ENCODE measurements at places on chromosomes 7 and 10.
A peak's percentile ranks its signal among the peaks of the same experiment; 100 is the strongest.

- no peak for DNase-seq
Measured at GRCh38 chr10:85603151-85603940, 763.2 kb downstream of the GRID1 start.

- DNase-seq, result no peak
Measured at GRCh38 chr7:249989-250388, 40.0 kb upstream of the FOXL3 start.

- DNase-seq, result no peak
Measured at GRCh38 chr10:31154996-31155395, 123.3 kb upstream of the ZNF438 start.

GRCh38 chr7:33979807-33980355 is 74.5 kb downstream of the BMPER start:
- peak; percentile 98 for DNase-seq

DNA sequence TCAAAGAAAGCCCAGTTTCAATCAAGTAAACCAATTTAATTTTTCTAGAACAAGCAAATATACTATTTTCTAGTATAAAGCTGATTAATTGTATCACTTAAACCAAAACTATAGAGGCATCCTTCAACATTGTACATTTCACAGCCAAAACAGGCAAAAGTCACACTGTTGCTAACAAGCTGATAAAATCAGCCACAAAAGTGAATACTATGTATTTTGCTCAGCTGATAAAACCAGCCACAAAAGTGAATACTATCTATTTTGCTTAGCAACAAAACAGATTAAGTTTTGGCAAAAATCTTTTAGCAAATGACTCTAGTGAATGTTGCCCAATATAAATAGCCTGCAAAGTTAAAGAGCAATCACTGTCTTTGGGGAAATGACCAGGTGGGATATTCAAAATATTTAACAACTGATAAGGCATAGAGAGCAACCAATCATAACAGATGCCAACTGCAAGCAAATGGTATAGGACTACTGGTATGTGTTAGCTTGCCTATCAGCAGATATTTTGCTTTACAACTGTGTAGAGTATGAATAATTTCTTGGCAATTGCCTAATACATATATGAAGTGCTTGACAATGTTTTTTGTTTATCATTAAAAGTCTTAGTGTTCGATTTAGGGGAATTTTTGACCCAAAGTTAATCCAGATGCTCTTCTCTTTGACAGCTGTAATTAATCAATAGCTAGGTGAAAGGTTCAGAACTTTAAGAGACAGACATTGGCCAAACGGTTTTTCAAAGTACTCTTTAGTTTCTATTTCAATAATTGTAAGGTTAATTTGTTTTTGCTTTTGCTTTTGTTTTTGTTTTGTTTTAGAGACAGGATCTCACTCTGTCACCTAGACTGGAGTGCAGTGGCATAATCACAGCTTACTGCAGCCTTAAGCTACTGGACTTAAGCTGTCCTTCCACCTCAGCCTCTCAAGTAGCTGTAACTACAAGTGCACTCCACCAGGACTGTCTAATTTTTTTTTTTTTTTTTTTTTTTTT is 44.4 kb upstream of the SP4 start:
- no peak for DNase-seq

- no peak for DNase-seq
Measured at GRCh38 chr7:68787566-68787965, 810.7 kb upstream of the AUTS2 start.

DNA sequence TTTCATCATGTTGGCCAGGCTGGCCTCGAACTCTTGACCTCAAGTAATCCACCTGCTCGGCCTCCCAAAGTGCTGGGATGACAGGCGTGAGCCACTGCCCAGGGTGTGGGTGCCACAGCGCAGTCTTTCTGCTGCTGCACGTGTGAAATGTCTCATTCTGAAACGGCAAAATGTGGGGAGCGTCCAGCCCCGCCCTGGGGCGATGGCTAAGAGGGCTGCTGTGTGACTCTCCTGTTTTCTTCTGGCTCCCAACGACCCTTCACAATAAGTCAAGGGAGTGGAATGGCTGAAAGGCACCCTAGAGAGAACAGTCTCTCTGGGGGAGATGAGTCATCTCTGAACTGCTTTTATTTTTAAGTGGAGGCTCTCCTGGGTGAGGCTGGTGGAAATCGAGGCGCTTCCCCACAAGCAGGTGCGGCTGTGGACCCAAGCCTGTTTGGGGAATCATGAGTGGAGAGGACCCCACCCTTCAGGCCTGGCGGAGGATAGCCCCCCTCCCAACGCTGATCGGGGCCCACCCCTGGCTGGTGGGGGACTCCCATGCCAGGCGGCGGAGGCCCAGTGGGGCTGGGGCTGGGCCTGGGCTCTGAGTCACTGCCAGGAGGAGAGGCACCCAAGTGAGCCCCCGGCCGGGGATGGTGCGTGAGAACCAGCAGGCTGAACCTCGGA is 18.0 kb downstream of the ADAP1 start:
- DNase-seq, result no peak

DNA sequence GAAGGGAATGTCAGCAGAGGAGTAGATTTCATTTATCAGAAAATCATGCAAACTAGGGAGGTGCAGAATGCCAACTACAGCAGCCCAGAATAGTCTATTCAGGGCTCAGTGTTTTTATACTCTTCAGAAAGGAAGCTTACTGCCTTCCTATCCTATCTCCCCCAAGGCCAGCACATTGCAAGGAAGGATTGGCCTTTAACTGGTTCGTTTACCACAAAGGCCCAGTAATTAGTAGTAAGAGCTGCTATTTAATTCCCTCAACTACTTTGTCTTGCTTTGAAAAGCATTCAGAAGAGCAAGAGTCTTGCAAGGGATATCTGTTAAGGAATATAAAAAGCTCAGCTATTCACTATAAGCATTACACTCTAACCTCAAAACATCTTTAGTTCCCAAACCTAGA is 86.4 kb upstream of the RNF148 start:
- DNase-seq, result no peak

GRCh38 chr7:17583786-17584185 is 285.3 kb downstream of the AHR start:
- no peak for DNase-seq

DNA sequence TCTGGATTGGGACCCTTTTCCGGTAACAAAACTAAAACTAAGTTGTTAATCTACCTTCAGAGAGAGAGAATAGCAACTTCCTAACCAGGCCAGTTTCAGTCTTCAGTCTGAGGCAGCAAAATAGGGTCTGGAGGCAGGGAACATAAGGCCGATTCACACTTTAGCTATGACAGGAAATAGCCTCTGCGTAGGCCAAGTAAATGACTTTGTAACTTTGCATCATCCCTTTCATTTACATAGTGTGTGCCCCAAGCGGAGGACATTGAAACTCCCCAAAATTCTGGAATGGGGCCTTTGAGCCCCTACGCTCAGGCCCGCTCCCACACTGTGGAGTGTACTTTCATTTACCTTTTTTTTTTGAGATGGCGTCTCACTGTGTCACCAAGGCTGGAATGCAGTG is 1.7 kb upstream of the UPP1 start:
- DNase-seq, result peak; percentile 78

DNA sequence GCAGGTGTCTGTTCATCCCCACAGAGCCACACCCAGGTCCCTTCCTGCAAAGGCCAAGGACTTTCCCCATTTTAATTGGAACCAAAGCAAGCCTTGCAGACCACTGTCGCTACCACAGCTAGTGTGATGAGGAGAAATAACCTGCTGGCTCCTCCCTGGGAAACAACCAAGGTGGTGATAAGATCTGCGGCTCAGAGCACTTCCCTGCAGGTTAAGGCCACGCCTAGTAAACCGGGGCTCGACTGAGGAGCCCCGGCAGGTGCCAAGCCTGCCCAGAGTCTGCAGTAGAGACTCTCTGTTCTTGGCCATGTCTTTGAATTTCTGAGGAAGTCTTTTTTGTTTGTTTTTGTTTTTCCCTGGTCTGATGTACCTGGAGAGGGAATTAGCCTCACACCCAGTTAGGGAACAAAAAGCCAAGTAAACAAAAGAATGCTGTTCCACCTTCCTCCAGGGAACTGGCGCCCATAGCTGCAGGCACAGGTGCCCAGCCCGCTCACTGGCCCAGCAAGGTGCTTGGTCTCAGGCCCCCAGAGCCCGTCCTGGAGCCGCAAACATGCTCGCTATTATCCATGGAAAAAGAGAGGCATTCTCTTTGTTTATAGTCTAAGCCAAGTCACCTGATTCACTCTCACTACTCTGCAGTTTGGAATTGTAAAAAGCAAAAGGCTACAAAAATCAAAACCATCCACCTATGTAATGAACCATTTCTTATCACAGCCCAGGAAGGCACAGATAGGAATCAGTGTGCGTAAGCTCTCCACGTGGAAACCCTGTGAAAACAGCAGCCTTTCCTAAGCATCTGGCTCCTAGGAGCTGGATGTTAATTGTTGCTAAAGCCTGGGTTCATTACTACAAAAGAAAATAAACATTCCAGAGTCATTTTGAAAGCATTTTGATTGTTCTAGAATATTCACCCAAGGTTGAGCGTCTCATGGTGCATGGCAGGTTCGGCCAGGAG is 2.7 kb downstream of the GPR146 start:
- DNase-seq, result no peak

DNA sequence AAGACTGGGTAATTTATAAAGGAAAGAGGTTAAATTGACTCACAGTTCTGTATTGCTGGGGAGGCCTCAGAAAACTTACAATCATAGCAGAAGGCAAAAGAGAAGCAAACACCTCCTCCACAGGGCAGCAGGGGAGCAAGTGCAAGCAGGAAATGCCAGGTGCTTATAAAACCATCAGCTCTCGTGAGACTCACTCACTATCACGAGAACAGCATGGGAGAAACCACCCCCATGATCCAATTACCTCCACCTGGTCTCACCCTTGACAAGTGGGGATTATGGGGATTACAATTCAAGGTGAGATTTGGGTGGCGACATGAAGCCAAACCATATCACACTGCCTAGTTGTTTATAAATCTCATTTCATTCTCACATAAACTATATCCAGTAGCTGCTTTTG is 28.0 kb upstream of the CPN1 start:
- DNase-seq, result no peak

DNA sequence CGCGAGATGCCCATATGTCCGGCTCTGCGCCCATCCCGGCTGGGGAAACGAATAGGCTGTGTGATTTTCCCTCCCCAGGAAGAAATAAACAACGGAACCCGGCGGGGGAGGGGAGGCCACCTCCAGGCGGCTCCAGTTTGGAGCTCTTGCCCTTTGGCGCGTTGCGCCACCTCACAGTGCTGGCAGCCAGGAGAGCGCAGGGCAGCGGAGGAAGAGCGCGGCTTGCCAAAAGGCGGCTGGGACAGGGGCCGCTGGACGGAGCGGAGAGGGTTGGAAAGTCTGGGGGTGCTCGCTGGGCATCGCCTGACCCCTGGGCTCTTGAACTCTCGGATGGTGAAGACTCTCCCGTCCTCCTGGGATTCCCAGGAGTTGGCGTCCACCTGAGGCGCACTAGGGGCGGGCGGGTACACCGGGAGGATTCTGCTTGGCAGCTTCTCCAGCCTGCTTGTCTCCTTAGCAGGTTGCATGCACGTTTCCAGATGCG is 5.3 kb upstream of the NEUROG3 start:
- no peak for DNase-seq

DNA sequence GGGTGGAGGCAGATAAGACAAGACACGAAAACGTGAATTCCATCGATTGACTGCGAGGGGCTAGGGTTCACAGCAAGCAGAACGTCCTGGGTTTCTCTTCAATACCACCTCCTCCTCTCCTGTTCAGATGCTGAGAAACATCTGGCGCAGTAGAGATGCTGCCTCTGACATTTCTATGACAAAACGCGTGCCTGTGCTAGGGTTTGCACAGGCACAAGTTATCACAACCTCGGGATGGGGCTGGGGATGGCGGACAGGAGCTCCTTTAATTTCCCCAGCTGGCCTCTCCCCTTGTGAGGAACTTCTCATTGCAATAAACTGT is 99.8 kb upstream of the SVIL start:
- DNase-seq, result no peak

DNA sequence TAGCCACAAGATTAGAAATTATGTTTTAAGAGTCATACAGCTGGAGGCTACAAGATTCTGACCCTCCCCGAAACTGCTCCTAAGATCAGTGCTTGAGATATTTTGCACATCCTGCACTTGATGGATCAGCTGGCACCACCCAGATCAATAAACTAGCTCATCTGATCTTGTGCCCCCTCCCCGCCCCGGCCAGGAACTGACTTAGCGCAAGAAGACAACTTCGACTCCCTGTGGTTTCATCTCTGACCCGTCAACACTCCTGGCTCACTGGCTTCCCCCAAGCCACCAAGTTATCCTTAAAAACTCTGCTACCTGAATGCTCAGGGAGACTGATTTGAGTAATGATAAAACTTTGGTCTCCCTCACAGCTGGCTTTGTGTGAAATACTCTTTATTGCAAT is 73.5 kb upstream of the NPSR1 start:
- DNase-seq, result no peak

DNA sequence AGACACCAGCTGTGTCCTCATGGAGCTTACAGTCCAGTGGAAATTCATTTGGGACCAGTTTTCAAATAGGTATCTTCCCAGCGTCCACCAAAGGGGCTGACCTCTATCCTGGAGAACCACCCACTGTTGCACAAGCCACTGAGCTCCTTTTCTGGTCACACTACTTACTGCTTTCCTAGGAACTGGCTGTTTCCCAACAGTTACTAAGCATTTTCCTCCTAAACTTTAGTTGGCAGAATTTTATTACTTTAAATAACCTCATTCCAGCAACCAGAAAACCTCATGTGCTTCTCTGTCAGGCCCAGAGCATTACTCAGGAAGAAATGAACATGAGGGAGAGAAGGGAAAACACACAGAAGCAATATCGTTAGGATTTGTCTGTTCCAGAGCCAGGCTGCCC is 183.1 kb downstream of the GPAM start:
- peak; percentile 44 for DNase-seq

- DNase-seq, result peak; percentile 52
Measured at GRCh38 chr10:49526619-49527018, 12.3 kb downstream of the ERCC6 start.

GRCh38 chr10:271201-271600 is 135.9 kb downstream of the ZMYND11 start:
- DNase-seq, result peak; percentile 9

DNA sequence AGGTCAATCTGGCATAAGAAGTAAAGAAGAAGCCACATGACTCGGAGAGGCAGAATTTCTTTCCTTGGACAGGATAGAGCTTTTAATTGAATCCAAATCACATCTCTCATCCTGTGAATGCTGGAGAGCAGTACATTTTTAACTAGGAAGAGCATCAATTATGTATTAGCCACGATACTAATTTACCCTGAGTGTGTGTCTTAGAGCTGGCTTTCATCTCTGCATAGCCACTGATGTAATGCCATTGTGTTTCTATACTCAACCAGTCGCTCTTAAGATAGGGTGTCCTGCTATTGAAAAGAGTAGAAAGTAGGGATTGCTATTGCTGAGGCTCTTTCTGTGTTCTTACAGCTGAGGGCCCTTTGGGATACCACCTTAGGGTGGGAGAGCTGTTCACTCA is 280.3 kb downstream of the AUTS2 start:
- no peak for DNase-seq

DNA sequence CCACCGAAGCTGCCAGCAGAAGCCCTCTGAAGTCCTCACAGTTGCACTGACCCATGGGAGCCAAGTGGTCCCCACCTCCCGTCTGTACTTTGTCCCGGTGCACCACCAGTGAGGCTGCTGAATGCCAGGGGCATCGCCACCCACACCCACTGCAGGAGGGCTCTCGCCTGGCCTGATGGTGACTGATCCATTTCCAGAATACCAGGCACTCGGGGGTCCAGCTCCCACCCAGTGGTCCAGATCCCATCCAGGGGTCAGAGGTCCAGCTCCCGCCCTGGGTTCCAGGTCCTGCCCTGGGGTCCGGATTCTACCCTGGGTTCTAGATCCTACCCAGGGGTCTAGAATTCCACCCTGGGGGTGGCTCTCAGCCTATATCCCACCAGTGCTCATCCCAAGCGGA is 9.1 kb upstream of the JAKMIP3 start:
- no peak for DNase-seq
